CD4-positive, alpha-beta T cell treated with Interleukin-21 for 1 hour (primary cell): ENCODE measurements at places on chromosomes 11 and 22.
A peak's percentile ranks its signal among the peaks of the same experiment; 100 is the strongest.

DNA sequence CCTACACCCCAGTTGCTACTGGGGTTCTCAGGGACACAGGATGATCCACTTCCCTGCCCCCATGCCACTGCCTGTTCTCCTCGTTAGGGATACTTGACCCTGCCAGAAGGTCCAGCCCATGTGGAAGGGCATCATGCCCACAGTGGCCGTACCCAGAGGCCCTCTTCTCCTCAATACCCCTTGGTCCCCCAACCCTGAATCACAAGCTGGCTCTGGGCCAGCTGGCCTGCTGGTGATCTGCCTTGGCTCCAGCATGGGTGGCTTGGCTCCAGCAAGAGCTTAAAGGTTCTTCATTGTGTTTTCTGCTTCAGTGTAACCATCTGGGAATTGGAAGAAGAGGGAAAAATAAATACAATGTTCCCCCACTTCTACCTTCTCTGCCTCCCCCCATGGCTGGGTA is 11.1 kb upstream of the TPBGL start:
- DNase-seq, result no peak

- DNase-seq, result no peak
Measured at GRCh38 chr11:70587075-70587389, 188.7 kb downstream of the CTTN start.

DNA sequence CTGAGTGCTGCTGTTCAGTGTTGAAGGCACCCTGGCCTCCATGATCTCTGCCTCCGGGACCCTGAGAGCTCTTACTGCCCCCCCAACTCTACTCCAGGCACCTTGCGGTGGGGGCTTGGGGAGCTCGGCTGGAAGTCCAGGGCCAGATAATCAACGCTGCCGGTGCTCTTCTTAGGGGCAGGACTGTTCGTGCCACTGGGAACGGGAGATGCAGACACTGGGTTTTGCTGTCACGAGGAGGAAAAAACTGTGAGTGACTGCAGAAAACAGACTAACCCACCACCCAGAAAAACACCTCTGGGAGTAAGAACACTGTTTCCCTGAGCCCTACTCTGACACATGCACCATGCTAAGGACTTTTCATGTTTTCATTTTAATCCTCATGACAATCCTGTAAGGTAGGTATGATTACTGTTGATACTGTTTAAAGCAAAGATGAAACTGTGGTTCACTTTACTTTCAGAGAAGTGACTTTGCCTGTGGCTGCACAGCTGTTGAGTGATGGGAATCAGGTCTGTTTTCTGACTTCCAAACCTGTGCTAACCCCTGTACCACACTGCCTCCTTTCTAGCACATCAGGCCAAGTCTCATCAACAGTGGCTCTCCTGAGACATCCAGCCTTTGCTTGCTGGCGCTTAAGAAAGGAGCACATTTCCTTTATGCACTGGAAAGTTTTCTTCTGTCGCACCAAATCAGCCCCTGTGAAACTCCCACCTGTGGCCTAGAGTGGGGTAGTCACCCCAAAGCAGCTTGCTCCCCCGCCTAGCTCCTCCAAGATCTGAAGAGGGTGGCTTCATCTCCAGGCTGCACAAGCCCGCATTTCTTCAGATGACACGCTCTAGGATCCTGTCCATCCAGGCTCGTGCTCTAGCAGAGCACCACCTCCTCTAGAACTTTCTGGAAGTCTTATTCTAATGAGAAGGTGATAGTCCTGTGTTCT is 31.8 kb downstream of the USP35 start:
- DNase-seq, result no peak

DNA sequence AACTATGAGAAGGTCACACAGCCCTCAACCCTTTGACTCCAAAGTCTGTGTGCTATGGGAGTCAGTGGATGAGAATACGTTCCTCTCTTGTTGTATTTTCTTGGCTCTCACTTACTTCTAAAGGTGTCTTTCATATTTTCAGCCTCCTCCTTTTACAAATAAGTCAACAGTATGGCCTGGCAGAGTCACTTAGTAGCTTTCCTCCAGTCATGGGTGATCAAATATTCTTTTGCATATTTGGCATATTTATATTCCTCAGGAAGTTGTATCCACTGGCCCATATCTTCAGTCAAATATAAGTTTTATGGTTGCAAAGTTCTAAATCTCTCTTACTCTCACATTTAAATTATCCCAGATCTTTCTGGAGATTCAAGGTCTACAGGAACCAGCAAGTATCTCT is 327.5 kb downstream of the ETS1 start:
- no peak for DNase-seq

DNA sequence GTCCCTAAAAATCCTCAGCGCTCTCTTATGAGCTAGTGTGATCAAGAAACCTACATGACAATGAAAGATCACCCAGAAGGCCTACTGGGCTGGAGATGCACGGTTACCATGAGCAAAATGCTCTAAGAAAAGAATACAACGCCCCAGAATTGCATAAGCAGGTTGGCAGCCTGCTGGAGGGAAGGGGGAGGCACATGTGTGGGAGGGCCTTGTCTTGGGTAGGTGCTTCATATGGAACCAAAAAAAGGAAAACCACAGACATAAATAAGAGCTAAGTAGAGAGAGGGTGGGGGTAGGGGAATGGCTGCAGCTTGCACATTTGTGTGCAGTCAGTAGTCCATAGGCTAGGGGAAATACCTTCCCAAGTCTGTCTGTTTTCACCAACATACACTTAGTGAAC is 2.8 kb downstream of the SIAE start:
- peak; percentile 53 for DNase-seq

DNA sequence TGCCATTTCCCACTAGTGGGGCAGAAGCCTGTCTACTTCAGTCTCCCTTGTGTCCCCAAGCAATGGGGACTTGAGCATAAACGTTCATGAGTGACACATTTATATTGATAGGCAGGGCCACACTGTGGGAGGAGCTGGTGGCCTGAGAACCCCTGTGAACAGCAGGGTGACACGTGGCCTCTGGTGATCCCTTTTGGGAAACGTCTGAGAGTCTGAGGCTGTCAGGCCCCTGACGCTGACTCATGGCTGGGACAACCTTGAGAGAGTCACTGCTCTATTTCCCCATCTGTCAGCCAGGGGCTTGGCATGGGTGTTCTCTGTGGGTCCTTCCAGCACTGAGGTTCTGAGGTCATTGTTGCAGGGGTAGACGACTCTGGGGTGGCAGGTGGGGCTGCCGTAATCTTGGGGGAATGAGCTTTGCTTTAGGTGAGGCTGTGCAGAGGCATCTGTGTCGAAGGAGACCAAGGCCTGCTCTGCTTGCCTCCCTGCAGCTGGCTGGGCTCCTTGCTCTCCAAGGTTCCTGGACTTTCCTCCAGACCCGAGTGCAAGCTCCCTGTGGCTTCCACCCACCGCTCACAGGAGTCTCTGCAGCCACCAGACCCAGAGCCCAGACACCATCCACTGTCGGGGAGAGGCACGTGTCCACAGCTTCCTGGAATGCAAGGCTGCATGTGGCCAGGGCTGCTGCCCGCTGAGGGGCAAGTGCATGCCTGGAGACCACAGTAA is 54.7 kb downstream of the SMIM38 start:
- no peak for DNase-seq

DNA sequence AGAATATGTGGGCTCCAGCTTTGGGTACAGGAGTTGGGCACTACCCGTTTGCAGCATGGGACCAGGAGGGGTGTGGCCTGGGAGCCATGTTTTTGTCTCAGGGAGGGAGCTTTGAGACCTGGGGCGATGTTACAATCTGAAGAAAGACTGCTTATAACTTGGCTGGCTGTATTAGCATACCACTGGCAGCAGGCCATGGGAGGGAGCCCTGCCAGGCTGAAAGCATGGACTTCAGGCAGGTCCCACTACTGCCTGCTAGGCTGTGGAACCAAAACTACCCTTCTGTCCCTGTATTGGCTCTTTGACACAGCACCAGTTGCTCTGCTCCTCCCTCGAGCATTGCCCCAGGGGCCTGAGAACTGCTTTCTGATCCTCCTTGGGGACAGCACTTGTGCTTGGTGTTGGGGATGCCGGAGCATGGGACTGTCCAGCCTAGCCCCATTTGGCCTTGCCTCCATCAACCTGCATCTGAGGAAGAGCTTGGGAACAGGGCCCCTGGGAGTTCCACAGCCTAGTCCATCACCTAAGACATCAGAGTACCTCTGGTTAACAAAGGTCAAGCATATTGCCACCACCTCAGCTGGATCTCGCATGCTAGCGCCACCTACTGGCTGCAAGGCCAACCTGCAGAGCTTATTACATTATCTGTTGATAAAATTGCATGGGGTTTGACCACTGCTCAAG is 217.4 kb downstream of the SBF2 start:
- peak; percentile 12 for DNase-seq

DNA sequence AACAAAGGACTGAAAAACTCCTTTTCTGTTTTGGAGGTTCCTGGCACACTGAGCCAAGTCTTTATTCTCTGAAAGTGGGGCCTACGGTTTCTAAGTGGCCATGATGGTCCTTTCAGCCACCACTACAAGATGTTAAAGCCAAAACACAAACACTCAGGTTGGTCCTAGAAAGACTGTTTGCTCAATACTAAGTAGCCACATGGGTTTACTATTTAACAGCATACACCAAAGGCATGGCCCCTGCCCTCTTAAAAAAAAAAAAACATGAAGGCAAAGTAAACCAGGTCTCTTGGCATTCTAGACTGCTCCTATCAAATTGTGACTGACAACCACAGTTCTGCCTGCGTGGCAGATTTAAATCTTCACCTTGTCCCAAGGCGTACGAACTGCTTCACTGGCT is 123.6 kb upstream of the BID start:
- no peak for DNase-seq

DNA sequence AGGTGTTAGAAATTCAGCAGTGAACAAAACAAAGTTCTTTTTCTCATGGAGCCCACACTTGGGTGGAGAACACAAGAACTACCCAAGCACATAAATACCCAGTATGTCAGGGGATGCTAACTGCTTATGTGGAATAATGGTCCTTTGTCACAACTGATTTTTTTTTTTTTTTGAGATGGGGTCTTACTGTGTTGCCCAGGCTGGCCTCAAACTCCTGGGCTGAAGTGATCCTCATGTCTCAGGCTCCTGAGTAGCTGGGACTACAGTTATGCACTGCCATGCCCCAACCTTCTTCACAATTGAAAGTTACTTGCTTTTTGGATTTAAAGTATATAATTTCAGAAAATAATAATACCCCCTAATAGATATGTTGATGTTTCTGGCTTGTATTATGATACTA is 122.6 kb upstream of the RASSF10 start:
- DNase-seq, result no peak

- peak; percentile 65 for DNase-seq
Measured at GRCh38 chr11:72446929-72447769, 12.8 kb upstream of the CLPB start.

GRCh38 chr22:24418786-24419474 is 8.5 kb upstream of the ADORA2A start:
- no peak for DNase-seq

DNA sequence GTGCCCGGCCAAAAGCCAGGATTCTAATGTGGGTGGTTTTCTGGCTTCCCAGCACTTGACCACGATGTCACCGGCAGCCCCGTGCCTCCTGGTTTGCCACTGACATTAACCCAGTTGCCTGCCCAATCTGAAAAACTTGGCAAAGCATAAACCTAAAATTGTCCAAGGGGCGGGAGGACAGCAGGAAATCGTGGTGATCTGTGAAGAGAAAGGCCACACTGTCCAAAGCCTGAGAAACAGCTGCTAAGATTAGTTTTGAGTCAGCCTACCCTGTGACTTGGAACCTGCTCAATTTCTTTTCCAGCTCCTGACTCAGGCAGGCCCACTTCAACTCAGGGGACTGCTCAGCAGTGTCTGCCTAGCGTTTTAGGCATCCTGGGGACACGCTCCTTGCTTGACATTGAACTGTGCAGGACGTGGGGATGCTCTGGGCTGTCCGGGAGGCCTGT is 8.2 kb upstream of the F2 start:
- no peak for DNase-seq

GRCh38 chr11:104705490-104706190 is 192.6 kb downstream of the CASP12 start:
- DNase-seq, result peak; percentile 90

DNA sequence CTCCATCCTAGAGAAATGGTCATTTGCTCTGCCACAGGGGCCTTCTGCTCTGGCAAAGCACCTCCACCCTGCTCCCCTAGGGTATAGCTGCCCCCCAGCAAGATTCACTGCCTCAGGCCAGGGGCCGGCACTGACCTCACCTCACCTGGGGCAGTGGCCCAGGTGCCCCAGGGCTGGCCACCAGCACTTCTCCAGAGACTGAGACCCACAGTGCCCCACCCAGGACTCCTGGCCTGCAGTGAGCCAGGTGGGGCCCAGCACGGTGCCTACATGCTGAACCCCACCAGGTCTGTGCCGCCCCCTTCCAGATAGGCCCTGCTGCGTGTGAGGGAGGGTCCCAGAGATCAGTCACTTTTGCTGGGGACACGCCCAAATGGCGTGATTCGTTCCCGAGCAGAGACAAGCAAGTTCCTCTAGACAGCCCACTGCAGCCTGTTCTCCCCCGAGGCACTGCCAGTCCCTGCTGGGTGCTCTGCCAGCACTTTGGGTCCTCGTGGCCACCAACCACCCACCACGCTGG is 10.8 kb downstream of the GNB1L start:
- DNase-seq, result no peak

DNA sequence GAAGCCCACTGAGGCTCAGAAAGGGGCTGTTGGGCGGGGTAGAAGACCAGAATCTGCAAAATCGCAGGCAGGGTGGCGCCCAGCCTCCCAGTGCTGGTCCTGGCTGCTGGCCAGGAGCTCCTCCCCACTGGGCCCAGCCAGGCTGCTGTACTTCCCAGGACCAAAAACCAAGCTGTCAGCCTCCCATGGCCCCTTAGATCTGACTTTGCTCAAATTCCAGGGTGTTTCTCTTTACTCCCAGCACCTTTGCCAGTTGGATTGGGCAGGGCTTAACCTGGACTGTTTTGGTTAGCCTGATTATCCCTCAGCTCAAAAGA is 44.2 kb upstream of the WEE1 start:
- no peak for DNase-seq

DNA sequence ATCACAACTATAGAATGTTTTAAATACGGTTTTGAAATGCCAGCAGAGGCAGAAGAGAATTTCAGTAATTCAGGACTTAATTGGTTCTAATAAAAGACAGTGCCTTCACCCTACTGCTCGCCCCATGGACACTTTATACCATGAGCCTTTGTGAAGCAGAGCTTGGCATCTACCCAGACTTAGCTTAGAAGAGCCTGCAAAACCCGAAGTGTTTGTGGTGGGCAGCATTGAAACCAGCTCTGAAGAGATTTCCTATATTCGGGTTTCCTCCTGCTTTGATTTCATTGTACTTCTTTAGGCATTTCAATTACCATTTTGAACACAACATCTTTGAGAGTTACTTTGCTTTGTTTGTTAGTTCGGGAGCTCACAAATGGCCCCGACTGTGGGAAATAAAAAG is 185.1 kb upstream of the MTNR1B start:
- DNase-seq, result no peak

GRCh38 chr11:80849253-80849652 is 1408.4 kb upstream of the TENM4 start:
- no peak for DNase-seq

GRCh38 chr11:128548649-128549255 is 38.6 kb downstream of the ETS1 start:
- peak; percentile 24 for DNase-seq

GRCh38 chr11:61035526-61035835 is 64.0 kb downstream of the CD6 start:
- DNase-seq, result no peak
